ENCODE measurements at places on chromosomes 12 and 14. TPM values are rescaled to one million over a fixed set of nuclear protein-coding genes. Genes with fewer than 3 reads are reported as not detected.

DNA sequence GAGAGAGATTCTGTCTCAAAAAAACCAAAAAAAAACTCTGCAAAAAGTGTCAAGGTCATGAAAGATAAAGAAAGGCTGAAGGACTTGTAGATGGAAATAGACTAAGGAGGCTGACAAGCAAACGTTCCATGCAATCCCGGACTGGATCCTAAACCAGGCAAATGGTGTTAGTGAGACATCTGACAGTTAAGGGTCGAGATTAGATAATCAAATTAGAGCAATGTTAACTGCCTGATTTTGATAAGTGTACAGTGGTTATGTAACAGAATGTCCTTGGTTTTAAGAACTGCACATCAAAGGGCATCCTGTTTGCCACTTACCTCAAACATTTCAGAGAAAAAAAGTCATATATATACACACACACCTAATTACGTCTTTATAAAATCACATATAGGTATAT, 3.5 kb upstream of the RAN start:
- H3K4me3 ChIP-seq: no peak overlapping the region
- H3K27ac ChIP-seq: no peak overlapping the region
- no peak for DNase-seq
- H3K27me3 ChIP-seq: no peaks in the 10 kb centered on the region
- H3K36me3 ChIP-seq: peaks cover 8% of the 10 kb centered on the region

DNA sequence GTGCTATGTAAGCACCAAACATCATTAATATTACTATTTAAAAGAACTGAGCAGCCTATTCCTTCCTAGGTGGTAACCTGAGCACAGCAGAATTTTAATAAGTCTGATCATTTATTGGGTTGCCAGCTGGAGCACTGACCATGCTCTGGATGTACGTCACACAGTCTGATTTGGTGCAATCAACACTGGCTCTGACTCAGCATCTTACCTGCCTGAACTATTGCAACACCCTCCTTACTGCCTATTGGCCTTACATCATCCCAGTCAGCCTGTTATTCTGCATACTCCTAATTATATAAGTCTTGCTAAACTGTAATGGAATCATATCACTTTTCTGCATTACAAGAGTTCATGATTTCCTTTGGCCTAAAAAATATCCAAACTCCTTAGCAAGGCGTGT, 149.7 kb downstream of the PTPRO start:
- H3K27ac ChIP-seq: no peak overlapping the region
- H3K4me3 ChIP-seq: no peak overlapping the region
- H3K36me3 ChIP-seq: no peaks in the 10 kb centered on the region
- 0 out of 2 replicates have a peak, but pooled peaks cover 12% of the 10 kb centered on the region for H3K27me3 ChIP-seq
- H3K4me1 ChIP-seq: no peaks in the 10 kb centered on the region
- DNase-seq: no peak

GRCh38 chr12:108697905-108698304, 33.4 kb downstream of the CORO1C start:
- H3K36me3 ChIP-seq: peaks cover 66% of the 10 kb centered on the region
- peak overlapping the region; percentile 99 for H3K27ac ChIP-seq
- H3K27me3 ChIP-seq: no peaks in the 10 kb centered on the region
- DNase-seq: no peak
- H3K4me1 ChIP-seq: peaks cover 90% of the 10 kb centered on the region

The EEA1 gene
- total RNA-seq: 17.8 TPM

- H3K4me3 ChIP-seq: peak overlapping the region; percentile 58
- H3K4me1 ChIP-seq: peaks cover 20% of the 10 kb centered on the region
- H3K36me3 ChIP-seq: no peaks in the 10 kb centered on the region
- DNase-seq: peak; percentile 83
Measured at GRCh38 chr14:103014466-103015228, 42.7 kb downstream of the CDC42BPB start.

GRCh38 chr12:45981075-45981837, 9.1 kb downstream of the SCAF11 start:
- peaks cover 38% of the 10 kb centered on the region for H3K4me1 ChIP-seq
- H3K27me3 ChIP-seq: no peaks in the 10 kb centered on the region
- no peak overlapping the region for H3K27ac ChIP-seq
- no peaks in the 10 kb centered on the region for H3K36me3 ChIP-seq

GRCh38 chr12:112855375-112855774, 51.4 kb upstream of the OAS1 start:
- no peaks in the 10 kb centered on the region for H3K4me1 ChIP-seq
- H3K27me3 ChIP-seq: no peaks in the 10 kb centered on the region
- H3K36me3 ChIP-seq: no peaks in the 10 kb centered on the region
- peak; percentile 14 for DNase-seq
- H3K4me3 ChIP-seq: no peak overlapping the region

GRCh38 chr12:46534327-46534840, 161.8 kb upstream of the SLC38A2 start:
- no peak overlapping the region for H3K27ac ChIP-seq
- H3K27me3 ChIP-seq: no peaks in the 10 kb centered on the region
- DNase-seq: no peak
- H3K36me3 ChIP-seq: no peaks in the 10 kb centered on the region
- no peak overlapping the region for H3K4me3 ChIP-seq

DNA sequence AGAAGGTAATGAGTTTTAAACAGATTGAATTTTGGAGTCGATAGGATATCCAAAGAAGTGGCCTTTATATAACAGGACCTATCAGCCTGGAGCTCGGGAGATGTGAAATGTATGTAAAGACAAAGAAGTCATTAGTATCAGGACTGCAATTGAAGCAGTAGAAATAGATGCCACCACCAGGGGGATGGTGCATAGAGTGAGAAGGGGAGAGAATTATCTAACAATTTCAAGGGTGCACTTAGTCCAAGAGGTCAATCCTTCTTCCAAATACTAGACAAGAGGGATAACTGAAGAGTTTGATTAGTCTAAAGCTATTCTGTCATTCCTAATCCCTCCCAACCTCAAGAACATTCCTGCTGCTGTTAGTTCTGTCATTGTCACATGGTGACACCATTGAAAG, 127.8 kb downstream of the CFAP54 start:
- DNase-seq: no peak
- no peaks in the 10 kb centered on the region for H3K4me1 ChIP-seq
- no peak overlapping the region for H3K4me3 ChIP-seq
- H3K27me3 ChIP-seq: no peaks in the 10 kb centered on the region

The FAM234B gene
- total RNA-seq: 6.4 TPM

The CACNA1C gene
- 11.5 TPM for total RNA-seq

- no peaks in the 10 kb centered on the region for H3K4me1 ChIP-seq
- no peak for DNase-seq
- no peak overlapping the region for H3K4me3 ChIP-seq
- H3K36me3 ChIP-seq: no peaks in the 10 kb centered on the region
Measured at GRCh38 chr12:41605545-41606305, 417.6 kb downstream of the PDZRN4 start.

The INSM2 gene
- total RNA-seq: not detected

The TTC6 gene
- total RNA-seq: not detected

The CAPS2 gene
- total RNA-seq: 4.4 TPM

The SERPINA3 gene
- 0.89 TPM for total RNA-seq

DNA sequence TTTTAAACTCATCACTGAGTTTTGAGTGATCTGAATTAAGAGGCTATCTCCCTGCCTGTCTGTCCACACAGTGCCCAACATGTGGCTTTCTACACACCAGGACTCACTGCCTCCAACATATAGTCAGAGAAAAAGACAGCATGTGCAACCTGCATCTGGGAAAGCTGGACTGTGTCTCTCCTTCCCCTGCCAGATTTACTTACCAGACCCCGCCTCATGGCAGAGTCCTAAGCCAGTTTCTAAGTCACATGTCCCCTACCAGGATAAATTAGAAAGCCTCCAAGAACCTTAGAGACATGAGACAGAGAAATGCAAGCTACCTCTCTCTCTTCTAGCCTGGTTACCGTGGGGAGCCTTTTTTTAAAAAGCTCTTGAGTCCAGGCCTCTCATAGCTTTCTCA, 2.7 kb upstream of the HDAC7 start:
- H3K4me1 ChIP-seq: peaks cover 70% of the 10 kb centered on the region
- H3K36me3 ChIP-seq: no peaks in the 10 kb centered on the region
- H3K27me3 ChIP-seq: no peaks in the 10 kb centered on the region

DNA sequence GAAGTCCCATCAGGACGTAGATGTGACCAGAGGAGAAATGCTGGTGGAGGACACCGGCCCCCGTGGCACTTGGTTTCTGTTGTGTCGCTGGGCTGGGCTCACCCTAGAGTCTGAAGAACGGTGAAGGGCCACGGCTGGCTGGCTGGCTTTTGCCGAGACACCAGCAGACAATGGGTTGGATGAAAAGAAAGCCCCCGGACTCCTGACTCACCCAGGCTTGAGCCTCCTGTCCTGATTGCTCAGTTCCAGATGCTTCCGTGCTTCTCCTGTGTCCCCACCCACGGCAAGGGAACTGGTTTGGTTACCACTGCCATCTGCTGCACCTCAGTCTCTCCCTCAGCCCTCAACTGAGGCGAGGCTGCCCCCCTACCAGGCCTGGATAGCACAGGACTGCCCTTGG, 10.4 kb upstream of the ENDOU start:
- DNase-seq: peak; percentile 55
- H3K27ac ChIP-seq: no peak overlapping the region
- no peak overlapping the region for H3K4me3 ChIP-seq
- H3K4me1 ChIP-seq: peaks cover 16% of the 10 kb centered on the region
- H3K36me3 ChIP-seq: no peaks in the 10 kb centered on the region

The FKBP4 gene
- total RNA-seq: 27.6 TPM

- no peak overlapping the region for H3K4me3 ChIP-seq
- H3K27ac ChIP-seq: no peak overlapping the region
- peaks cover 15% of the 10 kb centered on the region for H3K4me1 ChIP-seq
- no peaks in the 10 kb centered on the region for H3K27me3 ChIP-seq
- no peak for DNase-seq
Measured at GRCh38 chr12:63782466-63782865, 2.8 kb downstream of the RXYLT1 start.

DNA sequence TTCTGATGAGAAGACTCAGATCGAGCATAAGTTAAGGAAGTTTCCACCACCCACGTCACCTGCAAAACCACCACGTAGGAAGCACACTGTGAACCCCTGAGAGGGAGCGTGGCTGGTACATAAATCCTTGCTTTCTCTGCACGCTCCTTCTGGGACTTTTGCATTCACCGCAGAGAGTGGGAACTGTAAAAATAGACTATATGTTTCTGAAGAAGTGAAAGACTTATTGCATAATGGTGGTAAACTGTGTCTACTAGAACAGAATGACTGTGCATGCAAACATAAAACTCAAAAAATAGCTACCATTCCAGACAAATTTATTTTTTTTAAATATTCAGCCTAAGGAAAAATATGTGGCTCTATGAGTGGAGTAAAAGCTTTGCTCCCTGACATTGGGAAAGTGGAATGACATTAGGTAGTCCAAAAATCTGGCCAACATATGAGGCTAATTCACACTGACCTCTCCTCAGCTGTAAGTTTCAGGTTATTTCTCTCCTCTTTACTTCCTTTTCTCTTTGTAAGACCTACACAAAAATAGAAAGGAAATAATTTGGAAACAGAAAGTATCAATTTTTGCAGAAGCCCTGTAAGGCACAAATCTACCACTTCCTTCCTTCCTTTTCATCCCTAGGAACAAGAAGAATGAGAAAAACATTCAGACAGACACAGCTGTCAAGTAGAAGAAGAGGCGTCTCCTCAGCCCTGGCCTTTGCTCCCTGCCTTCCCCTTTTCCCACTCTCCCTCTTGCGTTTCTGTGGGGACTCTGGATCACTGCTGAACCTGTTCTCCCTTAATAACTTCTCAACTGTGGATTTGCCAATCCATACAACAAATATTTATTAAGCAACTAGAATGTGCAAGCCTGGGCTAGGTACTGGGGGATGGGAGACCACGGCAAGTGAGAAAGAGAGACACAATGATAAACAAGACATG, 264.3 kb upstream of the FOXN3 start:
- H3K27ac ChIP-seq: no peak overlapping the region
- DNase-seq: no peak
- no peaks in the 10 kb centered on the region for H3K36me3 ChIP-seq
- H3K4me3 ChIP-seq: no peak overlapping the region
- H3K27me3 ChIP-seq: no peaks in the 10 kb centered on the region

The SLC10A1 gene
- total RNA-seq: not detected

DNA sequence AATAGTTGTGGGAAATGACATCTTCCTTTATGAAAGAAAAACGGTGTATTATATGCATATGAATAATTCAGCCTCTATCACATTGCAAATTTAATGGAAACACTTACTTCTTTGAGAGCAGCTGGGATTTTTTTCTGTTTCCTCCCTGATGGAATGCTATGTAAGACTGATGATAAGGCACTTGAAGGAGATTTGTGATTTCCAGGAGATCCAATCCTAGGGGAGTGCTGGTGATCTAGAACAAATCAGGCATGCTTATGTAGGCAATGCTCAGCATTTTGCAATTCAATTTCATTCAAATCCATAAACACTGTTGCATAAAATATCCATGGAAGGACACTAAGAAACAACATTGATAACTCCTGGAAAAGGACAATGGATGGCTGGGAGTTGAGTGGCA, 16.0 kb upstream of the NR2C1 start:
- H3K27ac ChIP-seq: no peak overlapping the region
- H3K27me3 ChIP-seq: no peaks in the 10 kb centered on the region
- H3K36me3 ChIP-seq: peaks cover 4% of the 10 kb centered on the region
- no peak overlapping the region for H3K4me3 ChIP-seq
- no peaks in the 10 kb centered on the region for H3K4me1 ChIP-seq

DNA sequence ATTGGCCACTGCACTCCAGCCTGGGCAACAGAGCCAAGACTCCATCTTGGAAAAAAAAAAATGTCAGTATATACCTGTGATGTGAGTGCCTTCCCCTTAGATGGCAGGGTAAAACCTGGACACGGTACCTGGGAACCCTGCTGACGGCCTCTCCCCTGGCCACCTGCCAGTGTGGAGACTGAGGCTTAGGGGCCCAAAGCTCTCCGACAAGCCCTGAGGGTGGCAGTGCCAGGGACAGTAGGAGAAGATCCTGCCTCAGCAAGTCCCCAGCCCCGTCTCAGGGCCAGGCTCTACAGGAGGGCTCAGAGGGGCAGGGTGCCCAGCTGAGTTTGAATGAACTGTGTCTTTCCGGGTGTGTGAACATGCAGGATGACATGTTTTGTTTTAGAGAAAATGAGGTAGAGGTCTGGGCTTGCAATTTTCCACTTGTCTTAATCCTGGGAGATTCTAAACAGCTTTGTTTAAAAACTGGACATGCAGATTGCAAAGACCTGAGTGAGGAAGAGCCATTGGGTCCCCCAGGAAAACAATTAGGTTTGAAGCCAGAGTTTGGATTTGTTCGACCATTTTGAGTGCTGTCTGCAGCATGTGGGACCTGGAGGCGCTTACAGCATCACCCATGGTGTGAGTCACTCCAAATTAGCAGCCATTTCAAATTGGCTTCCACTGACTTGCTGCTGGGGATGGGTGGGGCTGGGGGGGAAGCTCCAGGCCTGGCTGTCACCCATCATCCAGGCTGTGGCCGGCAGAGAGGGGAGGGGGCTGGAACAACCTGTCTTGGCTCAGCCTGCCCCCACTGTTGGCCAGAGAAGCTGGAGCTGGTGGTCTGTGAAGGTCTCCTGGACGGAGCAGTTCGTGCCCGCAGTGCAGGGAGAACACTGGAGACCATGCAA, 10.8 kb downstream of the TSPAN9 start:
- no peaks in the 10 kb centered on the region for H3K27me3 ChIP-seq
- peak; percentile 42 for DNase-seq
- no peaks in the 10 kb centered on the region for H3K4me1 ChIP-seq
- H3K36me3 ChIP-seq: no peaks in the 10 kb centered on the region

The IL26 gene
- not detected for total RNA-seq

Data from GM23248 (cell line).